Astrocyte of the spinal cord (primary cell): ENCODE measurements at places on chromosomes 6 and 20.
A peak's percentile ranks its signal among the peaks of the same experiment; 100 is the strongest.

- no peak for DNase-seq
Measured at GRCh38 chr6:4372866-4373265, 237.5 kb upstream of the ECI2 start.

- DNase-seq: no peak
Measured at GRCh38 chr6:17390276-17390675, 3.1 kb upstream of the CAP2 start.

DNA sequence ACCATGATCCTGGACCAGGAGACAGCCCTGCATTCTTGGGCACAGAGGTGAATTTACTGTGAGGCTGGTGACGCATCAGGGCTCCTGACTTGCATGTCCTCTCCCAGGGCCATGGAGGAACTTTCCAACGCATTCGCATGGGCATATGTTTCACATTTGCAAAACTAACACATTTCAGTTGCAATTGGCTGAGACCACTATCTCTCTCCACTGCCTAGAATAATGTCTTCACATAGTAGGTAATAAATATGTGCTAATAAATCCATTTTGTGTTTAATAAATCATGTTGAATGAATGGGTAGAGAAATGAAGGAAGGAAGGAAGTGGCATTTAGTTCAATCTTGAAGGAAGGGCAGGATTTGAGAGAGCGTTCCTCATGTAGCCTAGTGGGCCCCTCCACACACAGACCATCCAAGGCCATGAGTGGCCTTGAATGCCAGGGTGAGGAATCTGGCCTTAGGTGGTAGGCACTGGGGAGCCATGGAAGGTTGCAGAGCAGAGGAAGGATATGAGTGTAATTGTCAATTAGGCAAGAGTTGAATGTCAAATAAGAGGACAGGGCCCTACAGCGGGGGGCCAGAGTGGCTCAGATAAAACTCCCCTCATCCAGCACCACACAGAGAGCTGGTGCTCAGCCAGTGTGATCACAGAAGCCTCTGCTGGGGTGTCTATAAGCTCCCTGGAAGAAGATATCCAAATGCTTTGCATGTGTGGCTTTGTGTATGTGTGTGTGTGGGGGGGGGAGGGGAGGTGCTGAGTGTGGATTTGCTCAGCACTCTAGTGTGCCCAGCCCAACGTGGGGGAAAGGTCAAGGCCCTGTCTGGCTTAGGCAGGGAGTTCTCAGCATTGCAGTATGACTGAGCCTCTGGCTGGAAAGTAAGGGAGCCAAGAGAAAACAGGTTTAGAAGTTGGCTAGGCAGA lies 30.9 kb upstream of the CCN5 start:
- no peak for DNase-seq

DNA sequence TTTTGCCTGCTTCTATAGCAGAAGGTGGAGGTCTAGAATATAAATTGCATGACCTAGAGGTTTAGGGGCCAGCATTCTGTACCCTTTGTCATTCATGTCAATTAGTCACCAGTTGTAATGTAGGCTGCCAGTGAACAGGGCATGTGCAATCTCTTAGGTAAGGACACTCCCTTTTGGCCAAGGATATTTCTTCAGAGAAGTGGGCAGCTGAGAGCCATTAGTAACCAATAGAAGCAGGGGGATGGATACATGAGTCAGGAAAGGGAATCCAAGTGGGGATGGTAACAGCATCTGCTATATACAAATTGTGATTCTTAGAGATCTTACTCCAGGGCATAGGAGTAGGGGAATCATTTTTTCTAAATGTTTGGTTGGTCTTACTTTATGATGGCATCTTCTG lies 494.2 kb upstream of the JAG1 start:
- no peak for DNase-seq

- peak; percentile 81 for DNase-seq
Measured at GRCh38 chr6:149334201-149334600, 16.7 kb downstream of the TAB2 start.

GRCh38 chr6:1436334-1437306 lies 47.2 kb downstream of the FOXF2 start:
- peak; percentile 73 for DNase-seq

- DNase-seq: no peak
Measured at GRCh38 chr6:34120953-34121675, 24.8 kb downstream of the GRM4 start.

DNA sequence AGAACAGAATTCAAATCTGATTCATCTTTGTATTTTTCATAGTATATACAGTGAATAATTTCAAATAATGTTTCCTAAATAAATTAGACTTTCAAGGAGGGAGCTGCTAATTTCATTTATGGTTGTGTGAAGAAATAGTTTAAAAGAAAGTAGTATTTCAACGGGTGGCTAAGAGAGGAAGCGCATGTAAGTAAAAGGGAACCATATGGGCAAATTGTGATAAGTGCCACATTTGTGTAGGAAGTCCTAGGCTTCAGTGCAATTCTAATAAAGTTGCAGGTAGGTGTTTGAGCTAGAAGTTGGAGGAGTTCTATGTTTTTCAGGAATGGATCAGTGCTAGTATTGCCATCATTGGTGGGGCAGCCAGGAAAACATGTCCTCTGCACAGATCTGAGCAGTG lies 178.8 kb upstream of the PRDM1 start:
- no peak for DNase-seq

DNA sequence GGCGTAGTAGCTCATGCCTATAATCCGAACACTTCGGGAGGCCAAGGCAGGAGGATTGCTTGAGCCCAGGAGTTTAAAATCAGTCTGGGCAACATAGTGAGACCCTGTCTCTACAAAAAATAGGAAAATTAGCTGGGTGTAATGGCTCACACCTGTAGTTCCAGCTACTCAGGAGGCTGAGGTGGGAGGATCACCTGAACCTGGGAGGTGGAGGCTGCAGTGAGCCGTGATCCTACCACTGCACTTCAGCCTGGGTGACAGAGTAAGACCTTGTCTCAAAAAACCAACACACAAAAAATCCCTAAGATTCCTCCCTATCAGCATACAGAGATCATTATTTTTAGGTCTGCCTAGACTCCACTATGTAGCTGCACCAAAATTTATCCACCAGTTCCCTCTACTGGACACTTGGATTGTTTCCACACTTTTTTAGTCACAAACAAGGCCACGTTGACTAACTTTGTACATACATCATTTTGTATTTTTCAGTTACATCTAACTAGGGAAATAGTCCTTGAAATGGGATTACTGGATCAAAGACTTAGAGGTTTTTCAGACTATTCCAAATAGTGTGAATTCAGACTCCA lies 3.6 kb upstream of the PHF1 start:
- peak; percentile 56 for DNase-seq

DNA sequence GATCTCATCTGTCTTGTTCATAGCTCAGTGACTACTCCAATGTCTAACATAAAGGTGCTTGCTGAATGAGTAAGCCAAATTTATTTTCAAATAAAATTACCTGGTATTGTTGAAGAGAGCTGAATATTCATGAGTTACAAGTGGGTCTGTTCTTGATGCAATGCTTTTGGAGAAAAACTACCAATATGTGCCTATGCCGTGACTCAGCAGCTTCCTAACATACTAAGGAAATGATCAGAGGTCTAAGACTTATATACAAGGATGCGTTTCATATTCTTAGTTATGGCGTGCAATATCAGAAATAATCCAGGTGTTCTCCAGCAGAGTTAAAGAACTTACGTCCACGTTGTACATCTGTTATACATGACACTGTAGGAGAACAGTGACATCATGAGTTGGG lies 5.1 kb downstream of the FAM120B start:
- no peak for DNase-seq

GRCh38 chr6:143993965-143994646 lies 14.0 kb downstream of the PLAGL1 start:
- no peak for DNase-seq
